AG10803 (cell line): ENCODE measurements at places on chromosomes 7 and 10.

- no peak for DNase-seq
Observed at GRCh38 chr10:86536294-86536861, 14.8 kb upstream of the WAPL start.

DNA sequence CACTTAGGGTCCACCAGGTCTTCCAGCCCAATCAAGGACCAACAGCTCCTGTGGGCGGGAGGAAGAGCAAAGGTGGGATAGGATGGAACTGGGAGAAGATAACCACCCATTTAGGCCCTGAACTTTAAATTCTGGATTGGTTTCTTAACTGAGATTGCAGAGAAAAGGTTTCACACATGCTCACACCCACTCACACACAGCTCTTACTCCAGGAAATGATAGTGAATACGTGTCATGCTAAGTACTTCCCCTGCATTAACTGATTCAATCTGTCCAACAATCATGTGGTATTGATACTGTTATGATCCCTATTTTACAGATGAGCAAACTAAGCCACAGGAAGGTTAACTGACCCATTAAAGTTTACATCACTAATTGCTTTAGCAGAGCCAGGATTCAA, 4.6 kb upstream of the CYP3A4 start:
- peak; percentile 37 for DNase-seq

- no peak for DNase-seq
Observed at GRCh38 chr10:124329941-124330340, 88.8 kb downstream of the OAT start.

DNA sequence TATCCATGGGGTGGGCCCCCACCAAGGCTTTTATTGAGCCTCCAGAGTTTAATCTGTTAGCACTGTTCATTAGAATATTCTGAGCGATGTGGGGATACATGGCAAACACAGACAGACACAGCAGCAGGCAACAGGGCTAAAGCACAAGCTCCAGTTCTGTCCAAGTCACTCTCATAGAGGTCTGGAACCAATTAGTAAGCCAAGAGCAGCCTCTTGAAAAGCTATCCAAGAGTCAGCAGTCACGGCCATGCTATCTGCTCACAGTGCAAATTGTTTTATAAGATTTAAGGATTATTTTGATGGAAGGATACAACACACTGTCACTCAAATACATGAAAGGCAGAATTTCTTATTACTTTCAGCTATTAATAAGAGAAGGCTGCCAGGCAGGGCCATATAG, 86.4 kb upstream of the DGKB start:
- DNase-seq = peak; percentile 61

DNA sequence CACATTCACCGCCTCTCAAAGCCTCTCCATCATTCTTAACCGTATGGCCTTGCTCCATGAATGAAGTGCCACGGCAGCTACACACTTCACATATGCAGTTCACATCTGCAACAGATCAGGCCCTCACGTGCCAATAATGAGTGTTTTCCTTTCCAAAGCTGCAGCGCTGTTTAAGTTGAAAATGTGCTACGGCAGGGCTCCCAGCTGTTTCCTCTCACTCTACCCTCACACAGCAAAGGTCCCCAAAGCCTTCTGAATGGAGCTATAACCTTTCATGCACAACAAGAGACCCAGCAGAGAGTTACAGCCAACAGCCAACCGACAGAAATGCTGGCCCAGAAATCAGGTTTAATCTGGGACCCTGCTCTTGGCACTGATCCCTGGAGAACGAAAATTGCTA, 236.1 kb downstream of the ELMO1 start:
- no peak for DNase-seq
